NCI-H1694 (cell line): ENCODE measurements at places on chromosomes 1 and 21.

GRCh38 chr1:32400876-32401631 is 6.8 kb upstream of the BSDC1 start:
- DNase-seq: peak; percentile 68

- DNase-seq: no peak
Observed at GRCh38 chr1:118247593-118247992, 62.6 kb upstream of the SPAG17 start.

- DNase-seq: no peak
Observed at GRCh38 chr1:228152097-228152917, 2.6 kb downstream of the GJC2 start.

DNA sequence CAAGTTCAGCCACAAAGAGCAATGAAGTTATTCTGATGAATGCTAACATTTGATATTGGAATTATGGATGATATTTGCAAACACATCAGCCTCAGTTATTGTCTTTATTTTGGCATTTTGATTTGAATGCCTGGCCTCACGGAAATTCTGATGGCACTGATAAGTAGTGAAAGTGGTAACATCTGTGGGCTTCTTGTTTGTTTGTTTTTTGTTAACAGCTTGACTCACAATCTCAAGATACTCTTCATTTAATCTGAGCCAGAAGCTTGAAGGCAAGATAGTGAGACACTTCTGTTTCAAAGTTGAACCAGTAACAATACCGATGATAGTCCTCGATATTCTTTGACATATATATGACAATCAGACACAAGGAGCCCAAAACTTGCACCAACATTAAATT is 182.9 kb upstream of the NFIA start:
- DNase-seq: no peak

GRCh38 chr1:53057127-53057526 is 4.9 kb upstream of the PODN start:
- DNase-seq: peak; percentile 41

DNA sequence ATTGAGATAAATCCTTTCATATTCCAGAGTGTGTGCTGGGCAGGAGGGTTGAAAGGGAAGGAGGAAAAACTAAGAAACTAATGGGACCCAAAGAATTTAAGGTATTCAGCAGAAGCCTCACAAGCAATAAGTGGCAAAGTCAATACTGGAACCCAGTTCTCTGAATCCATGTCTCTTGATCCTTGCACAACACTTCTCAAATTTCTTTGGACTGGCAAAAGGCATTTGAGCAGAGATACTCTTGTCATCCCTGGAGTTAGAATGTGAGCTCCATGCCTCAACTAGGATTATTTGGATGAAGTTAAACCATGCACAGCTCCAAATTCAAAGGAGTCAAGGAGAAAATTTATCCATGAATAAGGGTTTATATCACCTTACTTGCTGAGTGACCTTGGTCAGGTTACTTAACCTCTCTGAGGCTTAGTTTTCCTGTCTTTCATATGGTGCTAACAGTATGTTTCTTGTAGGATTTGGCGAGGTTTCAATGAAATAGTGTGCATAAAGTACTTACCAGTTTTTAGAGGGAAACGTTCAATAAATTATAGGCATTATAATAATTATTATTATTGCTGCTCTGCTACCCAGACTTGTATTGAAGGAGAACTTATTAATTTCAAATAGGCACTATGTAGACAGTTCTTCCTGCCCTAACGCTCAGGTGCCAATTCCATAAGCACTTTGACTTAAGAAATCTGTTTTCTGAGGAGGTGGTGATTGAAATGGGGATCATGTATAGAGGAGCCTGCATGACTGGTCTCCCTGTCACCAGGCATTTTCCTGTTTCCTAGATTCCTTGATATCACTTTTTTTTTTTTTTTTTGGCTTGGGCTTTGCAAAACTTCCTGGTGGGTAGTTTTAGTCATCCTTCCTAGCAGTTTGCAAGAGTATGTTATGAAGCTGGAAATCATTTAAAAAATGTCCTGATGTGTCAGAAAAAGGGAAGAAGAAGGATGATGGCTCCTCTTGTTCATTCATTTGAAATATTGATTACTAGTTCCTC is 125.0 kb upstream of the JUN start:
- DNase-seq: no peak

DNA sequence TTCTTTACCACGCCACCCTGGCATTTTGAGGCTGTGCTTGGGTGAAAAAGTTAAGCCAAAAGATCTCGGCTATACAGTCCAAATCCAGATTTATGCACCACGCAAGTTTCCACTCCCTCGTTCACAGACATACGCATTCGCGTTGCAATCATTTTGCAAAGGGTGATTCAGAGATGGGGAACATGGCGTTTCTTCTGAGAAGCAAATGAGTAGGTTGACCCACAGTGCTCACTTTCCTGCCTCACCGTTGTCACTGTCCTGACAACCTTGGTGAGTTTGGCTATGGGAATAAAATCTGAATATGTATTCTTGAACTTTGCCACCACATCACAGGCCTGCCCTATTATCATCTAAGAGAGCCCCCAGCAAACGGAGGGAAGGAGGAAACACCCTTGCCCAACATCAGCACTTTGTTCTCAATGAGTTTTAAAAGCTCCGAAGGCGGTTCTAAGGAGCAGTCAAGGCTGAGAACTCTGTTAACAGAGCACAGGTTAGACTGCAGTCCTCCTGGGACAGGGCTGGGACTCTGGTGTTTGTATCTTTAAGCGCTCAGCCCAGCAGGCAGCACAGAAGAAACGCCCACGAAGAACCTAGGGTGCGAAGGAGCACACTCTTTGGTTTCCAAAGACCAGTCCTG is 86.4 kb downstream of the RUNX1 start:
- no peak for DNase-seq

DNA sequence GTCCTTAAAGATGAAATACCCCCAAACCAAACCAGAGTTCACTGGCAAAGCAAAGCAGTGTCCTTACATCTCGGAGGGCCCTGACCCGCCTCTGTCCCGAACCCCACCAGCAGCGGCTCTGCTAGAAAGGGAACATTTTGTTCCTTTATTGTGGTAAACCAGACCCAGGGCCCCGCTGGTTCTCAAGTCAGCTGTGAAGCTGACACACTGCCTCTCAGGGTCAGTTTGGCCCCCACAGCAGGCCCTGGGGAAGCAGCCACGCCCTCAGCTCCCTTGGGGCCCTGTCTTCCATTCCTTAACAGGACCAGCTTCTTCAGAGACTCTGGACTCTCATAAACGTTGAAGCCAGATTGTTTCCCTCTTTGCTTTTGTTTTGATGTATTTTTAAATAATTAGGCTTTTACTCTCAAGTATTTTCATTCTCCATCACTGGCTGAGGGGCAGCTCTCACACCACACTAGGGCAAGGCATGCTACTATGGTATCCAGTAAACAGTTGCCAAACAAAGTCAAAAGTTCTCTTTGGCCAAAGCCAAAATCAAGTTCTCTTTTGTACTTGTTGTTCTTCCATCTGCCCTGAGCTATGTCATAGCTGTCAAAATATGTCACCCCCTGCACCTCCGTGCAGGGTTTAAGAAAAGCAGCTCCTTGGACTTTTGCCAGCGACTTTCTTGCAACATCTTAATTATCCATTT is 61.1 kb upstream of the ANGPTL1 start:
- DNase-seq: no peak

DNA sequence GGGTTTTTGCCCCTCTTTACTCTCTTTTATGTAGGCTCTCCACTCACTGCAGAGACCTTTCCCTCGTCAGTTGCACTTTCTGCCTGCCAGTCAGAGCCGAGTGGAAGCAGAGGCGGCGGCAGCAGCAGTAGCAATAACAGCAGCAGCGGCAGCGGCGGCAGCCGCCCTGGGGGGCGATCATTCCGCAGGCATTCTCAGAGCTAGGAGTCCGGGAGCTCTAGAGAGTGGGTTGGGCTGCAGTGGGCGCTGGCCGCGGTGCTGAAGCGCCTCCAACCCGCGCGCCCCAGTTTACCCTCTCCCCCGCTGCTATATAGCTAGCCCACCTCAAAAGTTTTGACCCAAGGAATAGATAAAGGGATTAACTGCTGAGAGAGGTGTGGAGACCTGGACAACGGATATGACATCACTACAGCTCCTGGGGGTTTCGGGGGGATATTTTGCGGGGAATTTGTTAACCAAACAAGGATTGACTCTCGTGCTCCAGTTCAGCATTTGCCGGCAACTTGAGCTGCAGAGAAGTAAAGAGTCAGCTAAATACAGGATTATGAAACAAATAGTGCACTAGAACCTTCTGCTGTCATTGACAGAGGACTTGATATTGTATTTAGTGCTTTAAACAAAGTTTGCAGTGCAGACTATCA is at the start of gene OLFM3:
Gene OLFM3, minus strand, starts transcription at position 102 of the 641 bp plus-strand sequence.
- no peak for DNase-seq

GRCh38 chr1:24897263-24898151 is 32.6 kb downstream of the RUNX3 start:
- no peak for DNase-seq

DNA sequence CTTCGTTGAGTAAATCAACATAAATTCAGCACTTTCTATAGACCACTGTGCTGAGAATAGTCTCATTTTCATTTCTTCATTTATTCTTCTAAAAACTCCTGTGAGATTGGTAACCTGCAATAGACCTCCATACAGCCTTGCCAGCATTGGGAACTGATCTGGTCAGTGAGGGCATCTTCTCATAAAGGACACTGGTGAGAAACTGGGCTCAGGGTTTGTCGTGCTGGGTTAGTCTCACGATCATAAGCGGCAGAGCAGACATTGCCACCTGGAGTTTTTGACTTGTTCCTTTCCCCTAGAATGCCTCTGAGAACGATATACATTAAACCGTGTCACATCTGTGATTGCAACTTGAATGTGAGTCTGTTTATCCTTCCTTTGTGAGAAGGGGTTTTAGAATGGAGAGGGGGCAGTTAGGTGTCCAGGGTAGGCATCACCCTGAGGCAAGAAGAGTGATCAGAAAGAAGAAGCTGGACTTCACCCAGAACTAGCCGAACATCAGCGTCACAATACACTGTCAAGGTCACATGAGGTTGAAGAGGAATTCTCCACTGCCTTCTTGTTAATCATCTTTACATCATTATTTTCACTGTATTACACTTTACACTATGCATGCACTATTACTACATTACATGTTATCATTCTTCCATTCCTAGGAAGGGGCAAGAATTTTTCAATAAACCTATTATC is 1.4 kb upstream of the TTLL7 start:
- no peak for DNase-seq

DNA sequence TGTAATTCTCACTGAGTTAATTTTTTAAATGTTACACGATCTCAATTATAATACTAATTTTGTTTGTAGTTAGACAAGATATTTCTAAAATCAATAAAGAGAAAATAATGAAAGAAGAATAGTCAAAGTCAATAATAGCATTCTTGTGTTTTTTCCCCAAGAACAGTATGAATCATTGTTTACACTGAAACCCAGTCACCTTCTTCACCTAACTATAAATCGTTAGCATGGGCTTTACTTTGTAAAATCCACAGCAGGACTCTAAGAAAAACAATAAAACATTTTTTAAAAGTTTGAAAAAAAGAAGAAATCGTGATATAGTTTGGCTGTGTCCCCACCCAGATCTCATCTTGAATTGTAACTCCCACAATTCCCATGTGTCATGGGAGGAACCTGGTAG is 234.6 kb upstream of the LYPLAL1 start:
- DNase-seq: no peak

DNA sequence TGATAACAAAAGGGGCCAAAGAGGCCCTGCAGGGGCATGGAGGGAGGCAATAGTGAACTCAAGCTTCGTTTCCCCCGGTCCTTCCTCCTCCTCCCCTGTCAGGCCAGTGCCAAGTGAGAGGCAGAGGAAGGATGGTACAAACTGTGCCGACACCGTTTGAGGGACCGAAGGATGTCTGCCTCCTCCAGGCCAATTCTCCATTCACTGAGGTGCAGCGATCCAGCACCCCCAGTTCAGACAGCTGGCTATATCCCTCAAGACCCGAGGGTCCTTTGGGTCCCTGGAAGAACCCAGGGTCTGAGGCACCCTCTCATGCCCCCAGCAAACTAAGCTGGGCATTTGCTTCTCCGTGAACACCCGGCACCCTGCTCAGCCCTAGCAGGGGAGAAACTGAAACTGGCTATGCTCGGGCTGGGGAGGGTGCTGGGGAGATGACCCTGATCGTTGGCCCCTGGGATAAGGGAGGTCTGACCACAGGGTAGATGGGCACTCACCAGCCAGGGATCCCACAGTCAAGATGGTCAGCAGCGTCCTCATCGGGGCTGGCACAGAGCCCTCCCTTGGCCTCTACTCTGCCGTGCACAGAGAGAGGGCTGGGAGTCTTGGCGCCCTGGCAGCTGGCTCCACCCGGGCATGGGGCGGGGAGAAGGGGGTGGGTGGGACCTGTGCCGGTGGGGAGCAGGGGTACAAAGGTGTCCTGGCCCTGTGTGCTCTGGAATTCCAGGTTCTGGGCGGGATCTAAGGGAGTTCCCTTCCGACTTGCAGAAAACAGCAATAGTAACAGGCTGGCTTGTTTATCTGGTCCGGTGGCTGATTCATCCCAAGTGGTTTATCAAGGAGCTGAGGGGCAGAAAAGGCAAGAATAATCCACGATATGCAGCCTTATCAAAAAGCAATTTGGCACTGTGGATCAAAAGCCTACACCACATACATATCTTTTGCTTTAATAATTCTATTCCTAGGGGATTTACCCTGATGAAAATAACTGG is at the start of gene IL22RA1:
Gene IL22RA1, minus strand, starts transcription at position 595 of the 989 bp plus-strand sequence. Its CDS starts 58 bp downstream, at position 537.
- no peak for DNase-seq

DNA sequence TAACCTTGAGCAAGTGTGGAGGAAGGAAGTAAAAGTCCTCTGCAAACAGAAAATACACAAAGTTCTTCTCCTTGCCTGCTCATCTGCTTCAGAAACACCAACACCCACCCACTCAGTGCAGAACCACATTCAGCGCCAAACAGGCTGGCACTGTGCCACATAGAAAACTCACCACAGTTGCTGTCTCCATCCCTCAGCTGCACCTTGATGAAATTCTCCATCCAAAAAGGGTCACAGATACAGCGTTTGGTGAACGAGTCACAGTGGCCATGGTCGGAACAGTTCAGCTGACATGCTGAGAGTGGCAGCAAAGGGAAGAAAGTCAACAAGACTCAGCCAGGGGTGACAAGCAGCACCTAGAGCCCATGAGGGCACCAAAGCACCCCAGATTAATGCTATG is 114.5 kb downstream of the KIAA0319L start:
- no peak for DNase-seq

- DNase-seq: peak; percentile 42
Observed at GRCh38 chr1:6330410-6330911, 63.1 kb downstream of the ACOT7 start.

GRCh38 chr1:206909883-206910318 is 11.8 kb downstream of the FCMR start:
- DNase-seq: no peak

- DNase-seq: no peak
Observed at GRCh38 chr21:14763695-14764064, 217.6 kb upstream of the SAMSN1 start.
